ENCODE measurements at places on chromosomes 3 and 15.

- no peak for DNase-seq
These were observed 1.1 kb upstream of the THSD4 start for GRCh38 chr15:71114066-71114680.

GRCh38 chr15:101045835-101046691 is 126.9 kb downstream of the LRRK1 start:
- DNase-seq: no peak

- DNase-seq: no peak
These were observed 18.0 kb upstream of the SLC6A20 start for GRCh38 chr3:45814322-45814721.

GRCh38 chr3:158925021-158925420 is 123.2 kb downstream of the MFSD1 start:
- no peak for DNase-seq

DNA sequence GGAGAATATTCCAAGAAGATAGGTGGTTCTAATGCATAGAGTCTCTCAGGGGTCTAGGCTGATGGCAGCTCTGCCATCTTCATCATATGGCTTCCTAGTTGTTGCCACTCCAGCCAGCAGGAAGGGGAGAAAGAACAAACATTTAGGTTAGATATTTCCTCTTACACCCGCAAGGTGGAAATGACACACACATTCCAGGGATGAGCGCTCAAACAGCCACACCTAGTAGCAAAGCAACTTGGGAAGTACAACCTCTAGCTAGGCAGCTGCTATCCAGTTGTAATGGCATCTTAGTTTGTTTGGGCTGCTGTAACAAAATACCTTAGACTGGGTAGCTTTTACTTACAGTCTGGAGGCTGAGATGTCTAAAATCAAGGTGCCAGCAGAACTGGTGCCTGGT is 51.9 kb upstream of the ADAMTSL3 start:
- no peak for DNase-seq

DNA sequence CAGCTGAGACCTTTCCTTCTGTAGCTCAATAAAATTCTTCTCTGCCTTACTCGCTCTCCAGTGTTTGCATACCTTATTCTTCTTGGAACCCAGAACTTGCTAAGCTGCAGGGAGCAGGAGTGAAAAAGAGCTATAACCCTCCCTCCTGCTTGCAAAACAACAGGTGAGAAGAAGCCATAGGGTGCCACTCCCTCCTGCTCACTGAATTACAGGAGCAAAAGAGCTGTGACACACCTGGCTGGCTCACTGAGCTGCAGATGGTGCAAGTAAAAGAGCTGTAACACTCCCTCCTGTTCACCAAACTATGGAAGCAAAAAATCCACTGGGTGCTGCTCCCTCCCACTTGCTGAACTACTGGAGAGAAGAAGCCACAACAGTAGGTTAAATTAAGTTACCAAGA is 44.2 kb upstream of the C2CD4B start:
- no peak for DNase-seq

DNA sequence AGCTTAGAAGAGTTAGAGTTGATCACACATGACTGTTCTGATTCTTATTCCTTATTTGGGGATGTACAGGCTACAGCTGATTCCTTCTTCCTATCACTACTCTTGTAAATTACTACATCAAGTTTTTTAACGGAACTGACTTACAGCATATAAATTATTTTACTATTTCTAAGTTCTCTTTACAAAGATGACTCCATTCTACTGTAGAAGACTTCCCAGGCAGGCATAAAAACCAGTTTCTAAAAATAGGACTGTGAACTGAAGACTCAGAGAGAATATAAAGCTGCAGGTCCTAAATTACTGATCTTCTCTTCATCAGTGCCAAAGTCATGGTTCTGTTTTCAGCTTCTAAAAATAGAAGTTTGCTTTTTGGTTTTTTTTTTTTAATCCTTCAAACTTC is 38.9 kb downstream of the ANO10 start:
- no peak for DNase-seq

- DNase-seq: no peak
These were observed 39.1 kb downstream of the SCAPER start for GRCh38 chr15:76866008-76866407.

DNA sequence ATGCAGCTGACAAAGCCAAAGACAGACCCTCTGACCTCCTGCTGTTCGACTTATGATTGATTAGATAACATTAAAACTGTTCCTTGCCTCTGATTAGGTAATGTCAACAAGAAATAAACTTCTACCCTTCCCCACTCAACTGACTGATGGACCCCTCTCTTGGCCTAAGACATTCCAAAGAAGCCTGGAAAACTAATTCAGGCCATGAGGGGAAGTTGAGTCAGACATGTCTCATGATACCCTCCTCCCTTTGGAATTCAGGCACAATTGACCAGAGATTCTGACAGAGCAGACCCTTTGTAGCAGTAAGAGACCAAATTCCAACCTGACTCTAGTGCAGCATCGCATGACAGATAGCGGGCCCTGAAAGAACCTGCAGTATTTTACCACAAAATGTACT is 354.5 kb downstream of the OCA2 start:
- DNase-seq: no peak

DNA sequence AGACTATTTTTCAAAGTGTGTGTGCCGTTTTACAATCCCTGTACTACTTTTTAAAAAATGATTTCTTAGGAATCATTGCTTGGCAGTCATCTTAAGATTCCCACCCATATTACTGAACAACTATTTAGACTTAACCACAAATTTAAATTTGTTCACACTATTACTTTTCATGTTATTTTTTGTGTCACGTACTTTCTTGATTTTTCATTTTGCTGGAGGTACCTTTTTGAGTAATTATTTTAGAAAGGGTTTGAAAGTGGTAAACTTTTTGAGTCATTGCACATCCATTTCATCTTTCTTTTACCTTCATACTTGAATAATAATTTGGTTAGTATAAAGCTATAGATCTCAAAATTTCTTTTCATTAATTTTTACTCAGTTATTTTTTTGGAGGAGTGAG is 16.9 kb downstream of the CMTM8 start:
- no peak for DNase-seq

DNA sequence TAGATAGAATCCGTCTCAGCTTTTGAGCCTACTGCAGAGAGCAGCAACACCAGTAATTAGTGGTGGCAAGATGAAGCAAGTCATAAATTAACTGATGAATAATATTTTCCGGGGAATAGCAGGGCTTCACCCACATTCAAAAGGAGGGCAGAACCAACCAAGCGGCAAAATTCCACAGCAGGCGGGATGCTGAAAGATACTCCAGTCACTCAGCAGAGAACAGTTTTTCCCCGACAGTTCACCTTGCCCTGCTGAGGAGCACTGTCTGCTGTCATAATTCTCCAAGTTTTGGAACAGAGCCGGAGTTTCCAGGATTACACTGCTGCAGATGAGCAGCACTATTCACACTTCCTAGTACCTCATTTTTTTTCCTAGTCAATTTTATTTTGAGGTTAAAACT is 274.7 kb downstream of the CD47 start:
- no peak for DNase-seq

GRCh38 chr3:37254316-37254715 is 79.9 kb upstream of the LRRFIP2 start:
- DNase-seq: no peak

- DNase-seq: no peak
These were observed 316.7 kb downstream of the TLE3 start for GRCh38 chr15:69780981-69781380.

DNA sequence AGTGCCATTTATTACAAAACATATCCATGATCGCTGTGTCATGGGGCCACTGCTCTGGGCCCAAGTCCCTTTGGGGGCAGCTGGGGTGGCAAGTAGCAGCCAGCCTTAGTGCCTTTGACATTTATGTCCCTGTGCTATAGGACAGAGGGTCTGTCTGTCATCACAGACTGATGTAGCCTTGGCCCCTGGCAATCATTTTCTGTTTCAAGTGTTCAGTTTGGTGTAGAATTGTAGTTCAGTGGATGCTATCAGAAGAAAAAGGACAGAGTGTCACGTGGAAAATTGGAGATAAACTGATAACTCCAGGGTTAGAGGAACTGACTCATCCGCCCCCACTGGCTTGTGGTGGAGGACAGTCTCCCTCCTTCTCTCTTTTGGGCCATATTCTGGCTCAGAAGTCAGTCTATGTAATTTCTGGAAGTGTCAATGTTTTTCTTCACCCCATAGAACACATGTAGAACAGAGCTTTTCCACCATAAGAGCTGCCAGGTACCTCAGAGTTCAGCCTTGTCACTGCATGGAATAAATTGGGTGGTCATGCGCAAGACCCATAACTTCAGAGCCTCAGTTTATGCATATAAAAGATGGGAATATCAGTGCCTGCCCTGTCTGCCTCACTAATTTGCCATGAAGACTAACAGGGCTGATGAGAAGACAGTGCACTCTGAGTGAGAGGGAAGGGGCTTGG is 4.5 kb upstream of the MRPS22 start:
- no peak for DNase-seq

GRCh38 chr15:69893863-69894262 is 203.9 kb downstream of the TLE3 start:
- no peak for DNase-seq

- peak; percentile 80 for DNase-seq
These were observed 270.8 kb downstream of the UACA start for GRCh38 chr15:70492240-70493177.

- no peak for DNase-seq
These were observed 31.1 kb upstream of the PPIB start for GRCh38 chr15:64193971-64194370.

GRCh38 chr15:80606511-80607071 is 88.5 kb upstream of the ABHD17C start:
- no peak for DNase-seq

- DNase-seq: no peak
These were observed 630 bp downstream of the ATP6V1A start for GRCh38 chr3:113747283-113748046.

DNA sequence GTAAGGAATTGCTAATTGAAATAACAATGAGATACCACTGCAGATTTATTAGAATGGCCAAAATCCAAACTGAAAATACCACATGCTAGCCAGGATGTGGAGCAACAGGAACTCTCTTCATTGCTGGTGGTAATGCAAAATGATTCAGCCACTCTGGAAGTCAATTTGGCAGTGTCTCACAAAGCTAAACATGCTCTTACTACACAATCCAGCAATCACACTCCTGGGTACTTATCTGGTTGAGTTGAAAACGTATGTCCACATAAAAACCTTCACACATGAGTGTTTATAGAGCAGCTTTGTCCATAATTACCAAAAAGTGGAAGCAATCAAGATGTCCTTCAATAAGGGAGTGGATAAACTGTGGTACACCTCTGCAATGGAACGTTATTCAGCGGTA is 113.3 kb downstream of the SMAD6 start:
- DNase-seq: no peak

GRCh38 chr3:31878231-31878838 is 102.7 kb downstream of the OSBPL10 start:
- no peak for DNase-seq

- no peak for DNase-seq
These were observed 27.3 kb downstream of the PTPN23 start for GRCh38 chr3:47407896-47408838.

GRCh38 chr3:168612671-168613070 is 516.9 kb upstream of the GOLIM4 start:
- DNase-seq: no peak

DNA sequence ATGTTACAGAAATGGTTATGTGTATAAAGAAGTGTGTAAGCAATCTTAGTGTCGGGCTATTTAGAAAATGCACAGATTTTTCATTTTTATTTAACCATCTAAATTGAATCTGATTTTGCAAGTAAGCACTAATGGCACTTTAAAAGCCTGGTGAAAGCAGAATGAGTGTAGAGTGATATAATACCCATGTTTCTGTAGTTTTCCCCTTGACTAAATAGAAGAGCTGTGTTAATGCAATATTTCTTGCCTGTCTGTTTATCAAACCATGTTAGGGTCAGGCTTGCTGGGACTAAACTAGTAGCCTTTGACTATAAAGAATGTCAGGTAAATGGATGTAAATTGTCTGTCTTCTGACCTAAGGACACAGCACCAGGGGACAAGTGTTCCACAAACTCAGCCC is 714.0 kb downstream of the CADM2 start:
- no peak for DNase-seq

DNA sequence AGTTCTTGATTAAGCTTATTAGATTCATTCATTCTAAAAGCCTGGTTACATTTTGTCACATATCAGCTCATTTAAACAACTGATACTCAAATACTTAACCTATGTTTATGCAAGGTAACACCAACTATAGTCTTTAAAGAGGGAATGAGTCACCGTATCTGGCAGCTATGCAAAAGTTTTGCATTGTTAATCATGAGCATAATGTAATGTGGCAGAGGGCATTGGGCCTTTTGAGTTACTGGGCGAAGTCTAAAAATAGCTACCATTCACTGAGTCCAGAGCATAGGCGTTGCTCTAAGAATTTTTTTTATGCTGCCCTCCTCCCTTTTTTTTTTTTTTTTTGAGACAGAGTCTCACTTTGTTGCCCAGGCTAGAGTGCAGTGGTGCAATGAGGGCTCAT is 277.7 kb upstream of the ZNF717 start:
- no peak for DNase-seq

GRCh38 chr15:50702762-50703334 is 16.3 kb upstream of the TRPM7 start:
- no peak for DNase-seq

DNA sequence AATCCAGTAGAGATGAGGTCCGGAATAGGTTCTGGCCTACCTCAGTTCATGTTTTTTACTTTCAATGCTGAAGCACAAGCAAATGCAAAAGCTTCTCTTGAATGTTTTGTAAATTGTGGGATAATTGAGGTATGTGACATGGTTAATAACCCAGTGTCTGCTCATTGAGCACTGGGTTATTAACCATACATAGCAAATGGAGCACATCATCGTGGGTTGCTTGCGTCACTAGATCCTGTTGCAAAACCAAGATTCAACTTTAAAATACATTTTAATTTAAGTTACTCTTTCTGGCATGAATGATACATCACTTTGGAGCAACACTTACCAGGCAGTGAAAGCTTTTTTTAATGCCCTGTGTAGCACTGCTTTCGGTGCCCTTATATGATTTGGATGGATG is 165.6 kb downstream of the IGF1R start:
- DNase-seq: no peak

DNA sequence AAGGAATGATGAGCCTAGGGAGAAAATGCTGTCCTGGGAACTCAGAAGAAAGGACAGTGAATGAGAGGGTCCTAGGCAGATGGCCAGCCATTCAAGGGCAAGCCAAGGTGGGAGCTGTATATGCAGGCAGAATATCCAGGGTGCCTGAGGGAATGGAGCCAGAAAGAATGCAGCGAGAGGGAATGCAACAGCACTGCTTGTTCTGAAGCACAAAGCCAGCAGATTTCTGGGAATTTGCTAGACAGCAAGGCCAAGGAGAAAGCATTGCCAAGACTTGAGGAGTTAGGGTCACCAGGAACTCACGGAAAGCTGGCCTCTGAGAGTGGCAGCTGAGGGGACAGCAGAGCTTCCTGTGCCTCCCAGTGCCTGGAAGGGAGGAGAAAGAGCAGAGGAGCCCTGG is 200.6 kb downstream of the MYRIP start:
- no peak for DNase-seq

DNA sequence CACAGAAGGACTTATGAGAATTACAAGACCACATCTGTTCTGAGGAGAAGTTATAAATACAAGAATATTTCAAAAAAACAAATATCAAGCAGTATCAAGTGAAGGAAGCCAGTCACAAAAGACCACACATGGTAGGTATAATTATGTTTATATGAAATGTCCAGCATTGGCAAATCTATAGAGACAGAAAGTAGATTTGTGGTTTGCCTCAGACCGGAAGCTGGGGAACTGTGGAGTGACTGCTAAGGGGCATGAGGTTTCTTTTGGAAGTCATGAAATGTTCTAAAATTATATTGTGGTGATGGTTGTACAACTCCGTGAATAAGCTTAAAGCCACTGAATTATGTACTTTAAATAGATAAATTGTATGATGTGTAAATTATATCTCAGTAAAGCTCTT is 136.9 kb downstream of the FRMD5 start:
- no peak for DNase-seq

GRCh38 chr15:67824976-67825880 is at the start of gene SKOR1:
Gene SKOR1 (plus strand): TSS chr15:67825509. CDS start chr15:67825603, 94 bp downstream.
- DNase-seq: no peak
